ENCODE measurements at places on chromosomes 11 and 22.

DNA sequence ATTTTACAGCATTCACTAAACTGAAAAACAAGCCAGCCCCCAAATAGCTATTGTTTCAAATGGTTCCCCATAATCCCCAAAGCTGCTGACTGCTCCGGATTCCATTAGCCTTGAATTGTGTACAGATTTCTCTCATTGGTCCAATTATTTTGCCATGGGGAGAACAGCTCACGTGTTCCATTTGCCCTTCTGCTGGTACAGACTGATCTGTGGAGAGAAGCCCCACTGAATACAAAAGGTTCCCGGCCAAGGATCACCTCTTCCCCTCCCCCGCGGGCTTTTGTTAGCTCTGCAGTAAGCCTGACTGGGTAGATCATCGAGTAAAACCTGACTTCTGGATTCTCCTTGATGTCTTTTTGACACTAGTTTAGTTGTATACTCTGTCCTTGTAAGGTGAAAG, 9.1 kb upstream of the MAPK8IP1 start:
- DNase-seq = no peak

DNA sequence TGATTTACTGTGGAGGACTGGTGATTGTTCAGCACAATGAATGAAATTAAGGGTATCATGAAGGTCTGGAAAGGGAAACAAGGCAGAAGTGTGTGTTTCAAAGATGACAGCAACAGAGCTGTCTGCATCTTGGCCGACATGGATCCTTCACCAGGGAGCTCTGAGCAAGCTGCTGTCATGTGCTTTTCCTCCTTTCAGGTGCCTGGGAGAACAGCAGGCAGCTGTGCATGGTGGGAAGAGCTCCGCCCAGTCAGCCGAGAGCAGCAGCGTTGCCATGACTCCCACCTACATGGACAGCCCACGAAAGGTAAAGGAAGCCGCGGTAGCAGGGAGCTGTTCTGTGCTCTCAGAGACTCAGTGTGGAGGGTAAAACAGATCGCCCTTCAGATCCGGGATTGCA, 87.1 kb upstream of the YWHAH start:
- DNase-seq = no peak

DNA sequence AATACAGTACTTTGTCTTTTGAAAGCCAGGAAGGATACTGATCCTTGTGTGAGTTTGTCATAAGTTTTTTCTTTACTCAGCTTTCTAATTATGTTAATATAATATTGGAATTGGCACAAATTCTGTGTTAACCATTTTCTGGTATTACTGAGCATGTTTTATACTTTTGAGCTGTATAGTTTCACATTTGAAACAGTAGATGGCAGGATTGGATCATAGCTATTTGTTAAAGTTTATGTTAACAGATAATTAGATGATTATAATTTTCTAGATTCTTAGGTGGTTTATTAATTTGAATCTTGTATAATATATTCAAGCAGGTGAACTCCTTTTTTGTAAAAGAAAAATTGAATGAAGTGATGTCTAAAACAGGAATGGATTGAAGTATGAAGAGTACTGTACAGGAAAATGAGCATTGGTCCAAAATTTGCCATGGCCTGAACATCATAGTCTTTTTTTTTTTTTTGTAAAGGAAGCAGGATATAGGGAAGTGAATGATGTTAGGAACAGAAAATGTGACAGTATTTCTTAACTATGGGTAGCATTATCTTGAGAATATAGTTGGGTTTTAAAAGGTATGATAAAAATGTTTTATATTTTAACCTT, 102.0 kb downstream of the CYP2R1 start:
- DNase-seq = no peak

DNA sequence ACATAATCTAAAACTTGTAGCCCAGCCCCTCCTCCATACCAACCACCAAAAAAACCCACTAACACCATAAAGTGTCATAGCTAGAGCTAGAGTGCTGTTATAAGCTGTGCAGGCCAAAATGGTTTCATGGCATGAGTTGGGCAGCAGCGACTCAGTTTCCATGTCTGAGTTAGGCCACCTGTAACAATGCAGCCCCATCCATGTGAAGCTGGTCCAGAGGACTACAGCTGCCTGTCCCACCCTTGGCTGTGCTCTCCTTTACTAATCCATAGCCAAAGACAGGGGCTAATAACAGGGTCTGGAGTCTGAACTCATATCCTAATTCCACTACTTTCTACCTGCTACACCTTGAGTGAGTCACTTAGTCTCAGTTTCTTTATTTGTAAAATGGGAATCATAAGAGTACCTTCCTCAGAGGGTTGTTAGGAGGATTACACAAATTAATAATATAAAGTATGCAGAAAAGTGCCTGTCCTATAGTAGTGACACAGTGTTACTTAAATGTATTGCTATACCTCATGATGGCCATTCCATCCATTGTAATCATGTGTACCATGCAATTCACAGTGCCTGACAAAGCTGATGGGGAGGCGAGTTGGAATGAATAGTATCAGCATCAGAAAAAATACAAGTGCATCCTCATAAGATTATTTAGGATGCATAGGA, 20.6 kb downstream of the KCNQ1OT1 start:
- no peak for DNase-seq

GRCh38 chr11:110071197-110071596, 22.0 kb upstream of the ZC3H12C start:
- no peak for DNase-seq

DNA sequence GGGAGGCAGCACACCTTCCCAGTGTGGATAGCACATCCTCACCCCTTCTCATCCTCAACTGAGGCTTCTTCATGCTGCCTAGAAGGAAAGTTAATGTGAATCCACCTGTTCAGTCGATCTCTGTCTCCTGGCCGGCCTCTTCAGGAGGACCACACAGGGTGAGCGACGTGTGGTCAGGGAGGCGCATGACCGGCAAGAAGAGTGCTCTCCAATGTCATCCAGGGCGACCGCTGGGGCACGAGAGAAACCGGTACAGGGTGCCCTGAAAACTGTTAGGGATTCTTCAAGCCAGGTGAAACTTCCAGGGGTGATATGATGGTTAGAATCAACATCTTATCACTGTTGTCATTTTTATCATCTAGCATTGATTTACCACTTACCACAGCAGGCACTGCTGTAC, 43.0 kb downstream of the IGSF9B start:
- DNase-seq = no peak

DNA sequence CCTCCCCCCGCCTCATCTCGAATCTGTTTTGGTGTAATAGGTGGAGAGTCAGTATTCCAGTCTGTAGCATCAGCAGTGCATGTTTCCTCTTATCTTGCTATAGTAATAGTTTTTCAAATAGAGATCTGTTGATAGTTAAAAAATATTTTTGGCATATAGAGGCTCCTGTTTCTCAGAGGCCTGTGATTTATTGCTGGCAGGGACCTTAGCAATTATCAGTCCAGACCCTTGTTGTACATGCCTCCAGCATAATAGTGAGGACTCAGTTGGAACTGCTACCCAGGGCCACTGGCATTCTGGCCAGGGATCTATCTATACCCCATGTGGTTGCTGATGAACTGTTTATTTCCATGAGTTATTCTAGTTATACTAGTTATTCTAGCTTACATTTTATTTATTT, 52.6 kb downstream of the SPECC1L start:
- DNase-seq = no peak

GRCh38 chr11:115042002-115042401, 363.7 kb downstream of the NXPE2 start:
- no peak for DNase-seq

- DNase-seq = no peak
These were observed 97.2 kb upstream of the FIBIN start for GRCh38 chr11:26896719-26897118.

GRCh38 chr22:36546092-36546804, 17.3 kb upstream of the EIF3D start:
- DNase-seq = no peak

- no peak for DNase-seq
These were observed 9.5 kb downstream of the HARBI1 start for GRCh38 chr11:46607516-46607915.

DNA sequence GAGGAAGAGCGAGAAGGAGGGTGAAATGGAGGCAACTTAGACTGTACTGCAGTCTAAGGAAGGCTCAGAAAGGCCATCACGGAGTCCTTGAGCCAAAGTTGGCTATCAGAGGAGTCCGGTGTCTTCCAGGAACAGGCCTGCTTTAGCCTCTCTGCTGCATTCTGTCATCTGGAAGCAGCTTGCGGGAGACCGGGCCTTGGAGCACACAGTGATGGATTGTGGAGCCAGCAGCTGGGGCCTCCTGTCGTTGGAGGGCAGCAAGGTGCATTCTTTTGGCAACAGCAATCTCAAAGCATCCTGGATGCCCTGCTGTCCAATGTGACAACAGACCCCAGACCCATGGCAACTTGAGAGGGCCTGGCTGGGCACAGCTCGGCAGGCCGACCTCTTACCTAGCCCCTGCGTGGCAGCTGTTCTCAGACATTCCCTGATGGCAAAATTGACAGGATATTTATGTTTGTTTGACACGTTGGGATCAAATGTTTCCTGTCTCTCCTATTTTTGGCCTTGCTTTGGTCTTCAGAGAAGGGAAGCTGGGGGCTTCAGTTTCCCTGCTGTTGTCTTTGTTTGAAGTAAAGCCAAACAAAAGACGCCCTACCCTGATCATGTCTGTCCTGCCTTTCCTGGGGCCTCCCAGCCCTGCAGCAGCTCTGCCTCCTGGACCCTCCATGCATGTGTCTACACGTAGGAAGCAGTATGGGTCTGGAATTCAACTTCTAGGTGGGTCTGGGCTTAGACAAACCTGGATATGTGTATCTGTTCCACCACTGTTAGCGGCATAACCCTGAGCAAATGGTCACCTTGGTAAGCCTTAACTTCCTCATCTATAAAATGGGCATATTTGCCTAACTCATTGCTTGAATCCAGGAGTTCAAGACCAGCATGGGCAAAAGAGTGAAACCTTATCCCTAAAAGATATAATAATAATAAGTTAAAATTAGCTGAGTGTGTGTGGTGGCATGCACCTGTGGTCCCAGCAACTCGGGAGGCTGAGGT, 43.9 kb upstream of the LMO2 start:
- DNase-seq = no peak

GRCh38 chr11:109435121-109435742, 13.2 kb downstream of the C11orf87 start:
- DNase-seq = no peak

DNA sequence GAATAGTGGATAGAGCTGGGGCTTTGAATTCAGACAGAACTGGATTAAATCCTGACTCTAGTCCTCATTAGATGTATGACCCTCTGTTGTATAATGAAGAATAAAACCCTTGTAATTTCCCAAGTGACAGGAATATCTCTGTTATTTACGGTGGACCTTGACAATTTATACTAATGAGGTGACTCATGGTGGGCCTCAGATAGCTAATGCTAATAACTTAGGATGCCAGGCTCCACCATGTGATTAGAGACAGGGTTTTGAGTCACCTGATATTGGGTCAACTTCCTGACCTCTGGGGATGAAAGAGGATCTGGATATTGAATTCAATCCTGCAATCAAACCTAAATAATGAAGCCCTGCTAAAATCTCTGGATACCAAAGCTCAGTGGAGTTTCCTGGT, 33.6 kb downstream of the OSBP start:
- DNase-seq = no peak

DNA sequence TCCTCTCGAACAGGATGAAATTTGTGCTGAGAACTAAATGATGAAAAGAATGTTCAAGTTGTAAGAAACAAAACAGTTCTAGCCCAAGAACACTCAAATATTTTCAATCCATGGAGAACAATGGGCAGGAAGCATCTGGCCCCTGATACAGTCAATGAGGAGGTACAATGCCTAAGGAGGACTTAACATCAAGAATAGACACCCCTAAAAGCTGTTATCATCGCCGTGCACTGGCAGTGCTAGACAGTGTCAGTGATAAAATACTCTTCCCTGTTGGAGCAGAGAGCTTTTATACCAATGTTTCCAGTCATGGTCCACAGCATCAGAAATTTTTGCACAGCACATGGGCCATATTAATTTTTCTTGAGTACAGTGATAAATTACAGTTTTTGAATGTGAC, 20.2 kb upstream of the VSTM5 start:
- no peak for DNase-seq

DNA sequence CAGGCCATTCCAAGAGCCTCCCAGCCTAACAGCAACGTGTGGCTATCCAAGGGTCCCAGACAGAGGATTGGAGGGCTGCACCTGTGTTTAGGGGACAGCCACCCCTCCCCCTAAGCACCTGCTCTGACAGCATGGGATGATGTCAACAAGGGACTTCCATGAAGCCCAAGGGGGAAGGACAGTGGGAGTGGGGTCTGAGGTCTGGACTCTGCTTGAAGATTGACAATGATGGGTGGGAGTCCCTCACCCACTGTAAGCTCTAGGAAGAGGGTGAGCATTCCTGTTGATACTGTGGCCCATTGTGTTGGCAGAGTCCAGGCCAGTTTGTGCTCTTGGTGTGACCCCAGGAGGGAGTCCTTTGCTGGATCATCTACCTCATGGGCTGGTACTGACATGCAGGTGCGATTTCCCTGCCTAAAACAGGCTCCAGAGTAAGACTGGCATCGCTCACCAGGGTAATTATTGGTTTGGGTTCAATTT, 46.9 kb upstream of the TUB start:
- DNase-seq = no peak

GRCh38 chr22:36285017-36285416, 32.1 kb downstream of the APOL1 start:
- DNase-seq = no peak

DNA sequence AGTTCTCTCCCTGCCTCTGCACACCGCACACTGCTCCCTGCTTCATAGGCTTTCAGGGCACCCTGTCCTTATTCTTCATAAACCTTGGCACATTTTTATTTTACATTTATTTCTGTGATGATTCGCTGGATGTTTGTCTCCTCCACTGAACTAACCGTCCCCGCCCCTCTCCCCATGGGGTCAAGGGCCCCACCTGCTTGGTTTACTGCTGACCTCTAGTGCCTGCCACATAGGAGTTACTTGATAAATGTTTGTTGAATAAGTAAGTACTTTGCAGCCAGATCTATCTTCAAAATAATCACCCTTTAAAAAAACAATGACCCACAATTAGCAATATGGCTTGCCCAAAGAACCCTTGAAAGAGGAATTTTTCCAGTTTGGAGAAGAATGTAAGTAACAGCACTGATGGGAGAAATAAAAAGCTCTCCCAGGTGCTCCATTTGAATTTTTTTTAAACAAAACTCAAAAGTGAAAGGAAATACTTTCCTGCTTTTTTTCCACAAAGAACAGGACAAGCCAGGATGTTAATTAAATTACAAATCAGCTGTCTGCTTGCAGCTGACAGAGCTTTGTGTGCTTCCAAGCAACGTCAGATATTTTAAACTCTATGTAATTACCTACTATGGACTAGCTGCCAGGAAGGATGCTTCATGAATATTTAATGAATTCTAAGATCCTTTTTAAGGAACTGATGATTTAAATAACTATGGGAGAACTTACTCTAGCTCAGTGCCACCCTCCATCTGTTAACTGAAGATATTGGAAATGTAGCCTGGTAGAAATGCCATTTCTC, 1083.6 kb downstream of the DLG2 start:
- no peak for DNase-seq

GRCh38 chr22:42101199-42101598, 10.6 kb upstream of the NDUFA6 start:
- no peak for DNase-seq

DNA sequence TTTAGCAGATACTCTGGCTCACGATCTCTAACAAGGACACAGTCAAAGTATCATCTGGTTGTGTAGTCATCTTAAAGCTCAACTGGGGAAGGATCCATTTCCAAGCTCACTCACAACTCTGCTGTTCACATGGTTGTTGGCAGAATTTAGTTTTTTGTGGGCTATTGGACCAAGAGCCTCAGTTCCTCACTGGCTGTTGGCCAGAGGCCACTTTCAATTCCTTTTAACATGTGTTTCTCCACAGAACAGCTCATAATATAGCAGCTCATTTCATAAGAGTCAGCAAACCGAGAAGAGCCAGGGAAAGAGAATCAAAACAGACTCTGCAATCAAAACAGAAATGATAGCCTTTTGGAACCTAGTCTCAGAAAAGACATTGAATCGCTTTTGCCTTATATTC, 22.6 kb downstream of the IZUMO1R start:
- DNase-seq = no peak
